ENCODE measurements at places on chromosomes 4 and X.

DNA sequence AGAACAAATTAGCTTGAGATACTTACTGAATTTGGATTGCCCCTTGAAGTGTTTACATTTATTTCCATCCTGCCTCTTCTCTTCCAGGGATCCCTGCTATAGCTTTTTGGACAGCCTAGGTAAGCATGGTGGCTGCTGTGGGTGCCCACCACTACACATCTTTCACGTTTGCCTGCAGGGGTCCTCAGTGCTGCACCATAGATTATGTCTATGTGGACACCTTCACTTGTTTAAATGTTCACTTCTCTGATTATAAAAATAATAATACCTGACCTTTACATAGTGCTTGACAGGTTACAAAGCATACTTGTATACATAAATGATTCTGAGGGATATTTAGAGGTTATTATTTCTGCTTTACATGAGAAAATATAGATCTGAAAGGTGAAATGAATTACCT, 67.9 kb upstream of the SLC4A4 start:
- no peak for DNase-seq

DNA sequence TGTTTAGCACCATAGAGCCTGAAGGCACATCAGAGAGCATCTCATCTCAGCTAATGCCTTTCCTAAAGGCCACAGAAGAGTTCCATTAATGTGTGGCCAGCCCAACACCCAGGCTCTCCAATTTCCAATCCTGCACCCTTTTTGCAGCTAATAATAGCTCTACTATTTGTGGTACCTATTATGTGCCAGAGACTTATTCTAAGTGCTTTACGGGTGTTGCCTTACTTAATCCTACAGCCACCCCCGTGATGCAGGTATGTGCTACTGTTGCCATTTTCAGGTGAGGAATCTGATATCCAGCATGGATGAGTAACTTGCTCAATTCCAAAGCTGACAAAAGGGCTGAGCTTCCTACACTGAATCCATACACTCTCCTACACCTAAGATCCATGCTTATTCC, 217.6 kb upstream of the GALNT7 start:
- DNase-seq, result no peak

- DNase-seq, result no peak
Observed at GRCh38 chr4:41602113-41602512, 64.2 kb downstream of the LIMCH1 start.

- no peak for DNase-seq
Observed at GRCh38 chr4:40688446-40689095, 58.9 kb upstream of the RBM47 start.

DNA sequence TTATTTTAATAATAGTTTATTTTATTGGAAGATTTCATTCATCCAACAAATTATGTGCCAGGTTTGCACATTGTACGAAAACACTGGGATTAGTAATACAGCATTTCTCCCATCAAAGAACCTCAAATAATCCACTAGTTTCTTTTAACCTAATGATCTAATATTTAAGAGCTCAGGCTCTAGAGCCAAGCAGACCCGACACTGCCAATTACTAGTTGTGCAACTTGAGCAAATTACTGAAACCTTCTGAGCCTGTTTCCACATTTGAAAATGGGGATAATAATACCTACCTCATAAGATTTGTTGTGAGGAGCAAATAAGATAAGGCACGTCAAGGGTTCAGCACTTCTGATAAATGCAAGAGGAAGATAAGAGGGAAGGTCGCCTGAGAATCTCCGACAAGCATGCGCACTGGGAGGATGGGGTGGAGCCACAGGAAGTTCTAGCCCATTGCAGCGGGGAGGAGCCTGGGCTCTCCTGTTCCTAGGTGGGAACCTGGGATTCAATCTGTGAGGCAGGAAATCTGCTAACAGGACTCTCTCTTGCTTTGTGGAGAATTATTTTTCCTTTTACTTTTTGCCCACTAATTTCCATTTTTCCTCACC, 141.5 kb upstream of the SMAD1 start:
- no peak for DNase-seq
